ENCODE measurements at places on chromosomes 16 and 17.

- peak; percentile 84 for DNase-seq
Observed at GRCh38 chr17:46841561-46842379, 9.6 kb upstream of the WNT9B start.

GRCh38 chr17:6753006-6753445 lies 2.8 kb upstream of the XAF1 start:
- DNase-seq, result peak; percentile 76

DNA sequence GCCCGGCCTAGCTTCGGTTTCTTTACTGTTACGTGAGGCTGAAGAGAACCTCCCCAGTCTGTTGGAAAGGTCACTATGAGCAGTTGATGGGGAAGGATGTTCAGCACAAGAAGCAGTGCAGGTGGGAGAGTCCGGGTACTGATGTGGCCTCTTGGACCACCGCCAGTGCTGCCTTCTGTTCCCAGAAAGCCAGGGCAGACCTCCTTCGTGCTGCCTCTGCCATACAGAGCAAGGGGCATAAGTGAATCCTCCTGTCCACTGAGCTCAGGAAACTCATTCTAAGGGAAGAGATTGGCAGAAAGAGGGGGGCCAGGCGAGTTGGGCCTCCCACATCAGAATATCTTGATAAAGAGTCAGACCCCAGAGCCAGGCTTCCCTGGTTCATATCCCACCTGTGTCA lies 3.7 kb downstream of the PPP4C start:
- DNase-seq, result no peak

DNA sequence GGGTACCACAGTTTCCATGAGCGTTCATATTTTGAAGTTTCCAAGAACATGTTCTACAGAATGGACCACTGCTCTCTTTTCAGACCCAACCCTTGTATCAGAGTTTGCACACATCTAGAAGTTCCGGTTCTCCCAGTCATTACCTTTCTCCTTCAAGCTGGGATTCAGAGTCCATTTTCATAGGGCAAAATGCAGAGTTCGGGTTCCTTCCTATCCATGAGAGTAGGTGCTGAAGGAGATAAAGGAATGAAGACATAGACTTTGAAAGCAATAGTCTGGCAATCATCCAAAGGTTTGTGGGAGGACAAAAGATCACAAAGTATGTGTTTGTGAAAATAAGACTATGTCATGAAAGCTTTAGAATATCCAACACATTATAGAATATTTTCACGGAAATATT lies 699.6 kb downstream of the MAF start:
- no peak for DNase-seq

GRCh38 chr17:32100971-32101631 lies 41.2 kb upstream of the RHOT1 start:
- no peak for DNase-seq

DNA sequence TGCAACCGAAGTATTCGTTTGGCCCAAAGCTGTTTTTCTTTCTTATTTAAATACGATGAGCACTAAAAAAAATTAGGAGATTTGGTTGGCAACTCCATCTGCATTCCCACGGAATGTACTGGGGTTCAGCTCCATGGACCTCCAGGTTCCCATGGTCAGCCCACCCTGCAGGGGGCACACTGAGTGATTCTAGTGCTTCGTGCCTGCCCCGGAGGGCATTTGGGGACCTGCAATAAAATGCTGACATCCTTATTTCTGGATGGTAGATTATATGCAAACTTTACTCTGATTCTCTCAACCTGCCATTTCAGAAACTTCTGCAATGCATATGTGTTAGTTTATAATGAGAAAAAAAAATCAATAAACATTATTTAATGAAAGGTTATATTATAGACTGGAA lies 339.4 kb downstream of the XYLT1 start:
- DNase-seq, result no peak

- DNase-seq, result peak; percentile 67
Observed at GRCh38 chr17:50148226-50149090, 2.0 kb downstream of the PPP1R9B start.

DNA sequence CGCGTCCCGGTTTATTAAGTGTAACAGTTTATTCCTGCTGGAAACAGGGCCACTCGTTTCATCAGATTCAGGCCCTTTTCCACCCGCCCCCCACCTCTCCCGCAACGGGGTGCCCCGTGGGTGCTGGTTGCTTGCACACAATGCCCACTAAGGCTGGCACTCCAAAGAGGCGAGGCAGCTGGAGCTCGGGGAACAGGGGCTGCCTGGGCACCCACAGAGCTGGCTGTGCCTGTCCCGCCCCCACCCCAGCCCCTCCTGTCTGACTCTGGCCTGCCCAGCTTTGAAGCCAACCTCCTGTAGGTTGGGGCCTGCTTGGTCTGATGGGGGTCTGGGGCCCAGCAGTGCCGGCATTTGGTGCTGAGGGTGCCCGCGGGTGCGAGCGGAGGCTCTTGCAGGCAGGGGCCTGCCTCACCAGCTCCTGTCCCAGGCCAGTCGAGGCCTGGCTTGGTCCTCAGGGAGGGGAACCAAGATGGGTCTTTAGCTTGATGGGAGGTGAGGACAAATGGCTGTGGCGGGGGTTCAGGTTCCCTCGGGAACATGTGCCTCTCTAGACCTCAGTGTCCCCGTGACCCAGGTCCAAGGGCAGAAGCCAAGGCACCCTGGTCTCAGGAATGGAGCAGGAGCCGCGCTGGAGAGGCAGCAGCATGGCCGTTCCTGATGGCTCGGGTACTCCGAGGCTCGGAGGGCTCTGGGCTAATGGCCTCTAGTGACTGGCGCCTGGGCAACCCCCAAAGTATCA lies 20.1 kb downstream of the MYBBP1A start:
- DNase-seq, result no peak

- no peak for DNase-seq
Observed at GRCh38 chr17:73972056-73972455, 231.4 kb upstream of the RPL38 start.

DNA sequence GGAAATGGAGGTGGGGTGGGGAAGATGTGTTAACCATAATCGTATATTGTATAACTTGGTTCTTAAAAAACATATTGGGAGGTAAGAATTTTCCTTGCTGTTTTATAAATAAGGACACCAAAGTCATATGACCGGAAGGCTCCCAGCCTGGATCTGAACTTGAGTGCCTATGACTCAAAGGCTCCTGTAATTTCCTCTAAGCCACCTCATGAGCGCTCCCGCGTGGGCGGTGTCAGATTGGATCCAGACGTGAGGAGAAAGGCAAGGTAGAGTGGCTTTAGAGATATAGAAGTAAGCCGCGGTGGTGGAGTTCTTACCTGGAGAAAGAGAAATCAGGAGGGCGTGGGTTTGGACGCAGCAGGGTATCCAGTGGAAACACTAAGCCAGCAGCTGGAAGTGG lies 196.2 kb upstream of the NLRP1 start:
- DNase-seq, result peak; percentile 60

DNA sequence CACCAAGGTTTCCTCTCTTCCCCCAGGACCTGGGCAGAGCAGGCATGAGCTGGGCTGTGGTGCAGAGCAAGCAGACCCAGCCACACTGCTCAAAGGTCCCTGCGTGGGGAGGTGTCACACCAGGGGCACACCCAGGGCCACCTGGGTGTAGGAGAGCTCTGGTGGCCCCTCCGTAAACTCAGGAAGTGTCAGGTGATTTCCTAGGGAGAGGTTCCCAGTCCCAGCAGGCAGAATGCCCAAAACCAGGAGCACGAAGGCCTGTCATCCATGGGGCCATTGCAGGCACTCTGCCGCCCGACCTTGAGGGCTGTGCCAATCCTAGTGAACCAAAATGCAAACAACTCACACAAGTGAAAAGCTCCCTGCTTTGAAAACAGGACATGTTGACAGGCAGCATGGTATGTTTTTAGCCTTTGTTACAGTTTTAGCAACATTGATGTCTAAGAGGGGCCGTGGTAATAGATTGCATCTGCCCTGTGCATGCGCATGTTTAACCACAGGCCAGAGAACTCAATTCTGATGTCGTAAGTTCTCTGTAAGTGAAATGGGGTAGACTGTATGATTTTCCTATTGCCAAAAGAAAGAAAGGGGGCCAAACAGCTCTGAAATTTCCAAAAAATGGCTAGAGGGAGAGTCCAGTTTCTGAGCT lies 21.3 kb downstream of the CIBAR2 start:
- no peak for DNase-seq

DNA sequence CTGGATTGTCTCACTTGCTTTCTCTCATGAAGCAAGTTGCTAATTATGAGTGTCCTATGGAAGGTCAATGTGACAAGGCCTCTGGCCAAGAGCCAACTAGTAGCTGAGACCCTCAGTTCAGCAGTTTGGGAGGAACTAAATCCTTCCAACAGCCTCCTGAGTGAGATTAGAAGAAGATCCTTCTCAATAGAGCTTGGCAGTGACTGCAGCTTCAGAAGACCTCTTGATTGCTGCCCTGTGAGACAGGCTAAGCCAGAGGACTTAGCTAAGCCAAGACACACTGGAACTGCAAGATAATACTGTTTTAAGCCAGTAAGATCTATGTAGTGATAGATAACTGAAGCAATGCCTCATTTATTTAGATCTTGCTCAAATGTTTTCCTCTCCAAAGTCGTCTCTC lies 34.3 kb downstream of the PCTP start:
- no peak for DNase-seq

- DNase-seq, result no peak
Observed at GRCh38 chr17:77049440-77049839, 91.3 kb upstream of the SEC14L1 start.

DNA sequence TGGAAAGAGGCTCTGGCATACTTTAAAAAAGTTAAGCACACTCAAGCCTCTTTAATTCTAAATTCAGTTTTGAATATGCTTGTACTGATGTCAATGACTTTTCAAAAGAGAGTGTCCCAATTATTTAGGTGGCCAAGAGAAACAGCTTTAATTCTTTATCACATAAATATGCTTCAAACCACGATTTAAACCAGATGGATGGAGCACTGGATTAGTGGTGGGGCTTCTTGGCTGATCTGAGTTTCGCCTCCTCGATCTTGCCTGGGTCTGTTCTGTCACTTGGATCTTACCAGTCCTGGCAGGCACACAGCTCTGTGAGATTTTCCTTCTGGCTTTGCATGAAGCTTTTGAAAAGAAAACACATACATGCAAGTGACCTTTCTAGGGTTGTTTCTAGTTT lies 467.8 kb downstream of the MAF start:
- DNase-seq, result no peak

GRCh38 chr17:79465011-79465680 lies 145.7 kb downstream of the RBFOX3 start:
- no peak for DNase-seq

DNA sequence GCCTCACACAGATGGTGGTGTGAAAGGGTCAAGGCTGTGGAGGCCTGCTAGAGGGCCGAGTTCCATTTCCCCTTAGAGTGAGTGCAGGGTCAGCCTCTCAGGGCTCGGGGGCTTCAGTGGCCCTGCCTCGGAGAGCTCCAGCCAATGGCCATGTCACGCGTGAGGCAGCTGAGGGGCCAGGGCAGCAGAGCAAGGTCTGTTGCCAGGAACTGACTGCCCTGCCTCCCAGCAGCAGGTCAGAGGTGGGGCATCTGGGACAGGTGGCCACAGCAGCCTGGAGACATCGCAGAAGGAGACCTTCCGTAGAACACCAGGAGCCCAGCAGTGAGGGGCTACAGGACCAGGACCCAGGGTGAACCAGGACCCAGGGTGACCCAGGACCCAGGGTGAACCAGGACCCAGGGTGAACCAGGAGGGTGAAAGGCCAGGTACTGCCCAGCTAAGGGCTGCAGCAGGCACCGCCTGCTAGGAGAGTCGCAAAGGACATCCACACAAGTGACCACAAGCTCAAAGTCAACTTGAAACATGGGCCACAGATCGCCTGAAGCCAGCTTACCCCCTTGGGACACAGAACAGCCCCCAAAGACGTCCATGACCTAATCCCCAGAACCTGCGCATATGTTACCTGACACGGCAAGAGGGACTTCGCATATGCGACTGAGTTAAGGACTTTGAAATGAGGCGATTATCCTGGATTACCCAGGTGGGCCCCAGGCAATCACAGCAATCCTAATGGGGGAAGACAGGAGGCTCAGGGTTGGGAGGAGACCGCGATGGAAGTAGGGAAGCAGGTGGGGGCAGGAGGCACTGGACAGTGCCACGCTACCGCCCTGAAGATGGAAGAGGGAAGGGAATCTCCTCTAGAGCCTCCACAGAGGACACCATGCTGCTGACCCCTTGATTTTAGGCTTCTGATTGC lies 4.8 kb upstream of the MEAK7 start:
- no peak for DNase-seq

GRCh38 chr17:76234354-76234679 lies 6.0 kb downstream of the RNF157 start:
- DNase-seq, result no peak

DNA sequence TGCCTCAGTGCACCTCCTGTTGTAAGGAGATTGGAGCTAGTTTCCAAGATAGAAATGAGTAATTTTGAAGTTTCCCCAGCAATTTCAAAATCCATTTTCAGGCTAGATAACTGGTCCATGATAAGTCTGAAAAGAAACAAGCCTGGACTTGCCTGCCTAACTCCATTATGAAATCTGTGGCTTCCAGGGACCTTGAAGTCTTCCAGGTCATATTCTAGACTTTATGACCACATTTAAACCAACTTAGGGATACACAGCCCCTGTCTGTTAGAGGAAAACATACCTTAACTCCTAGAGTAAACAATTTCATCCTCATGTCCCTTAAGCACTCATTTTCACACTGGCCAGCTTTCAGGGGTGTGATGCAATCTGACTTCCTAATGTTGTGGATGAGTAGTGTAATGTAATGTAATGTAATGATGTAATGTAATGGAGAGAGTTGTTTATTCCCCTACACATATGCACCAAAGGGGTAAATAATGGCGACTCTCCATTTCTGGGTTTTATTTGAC lies 96.7 kb upstream of the FAM20A start:
- DNase-seq, result peak; percentile 66

DNA sequence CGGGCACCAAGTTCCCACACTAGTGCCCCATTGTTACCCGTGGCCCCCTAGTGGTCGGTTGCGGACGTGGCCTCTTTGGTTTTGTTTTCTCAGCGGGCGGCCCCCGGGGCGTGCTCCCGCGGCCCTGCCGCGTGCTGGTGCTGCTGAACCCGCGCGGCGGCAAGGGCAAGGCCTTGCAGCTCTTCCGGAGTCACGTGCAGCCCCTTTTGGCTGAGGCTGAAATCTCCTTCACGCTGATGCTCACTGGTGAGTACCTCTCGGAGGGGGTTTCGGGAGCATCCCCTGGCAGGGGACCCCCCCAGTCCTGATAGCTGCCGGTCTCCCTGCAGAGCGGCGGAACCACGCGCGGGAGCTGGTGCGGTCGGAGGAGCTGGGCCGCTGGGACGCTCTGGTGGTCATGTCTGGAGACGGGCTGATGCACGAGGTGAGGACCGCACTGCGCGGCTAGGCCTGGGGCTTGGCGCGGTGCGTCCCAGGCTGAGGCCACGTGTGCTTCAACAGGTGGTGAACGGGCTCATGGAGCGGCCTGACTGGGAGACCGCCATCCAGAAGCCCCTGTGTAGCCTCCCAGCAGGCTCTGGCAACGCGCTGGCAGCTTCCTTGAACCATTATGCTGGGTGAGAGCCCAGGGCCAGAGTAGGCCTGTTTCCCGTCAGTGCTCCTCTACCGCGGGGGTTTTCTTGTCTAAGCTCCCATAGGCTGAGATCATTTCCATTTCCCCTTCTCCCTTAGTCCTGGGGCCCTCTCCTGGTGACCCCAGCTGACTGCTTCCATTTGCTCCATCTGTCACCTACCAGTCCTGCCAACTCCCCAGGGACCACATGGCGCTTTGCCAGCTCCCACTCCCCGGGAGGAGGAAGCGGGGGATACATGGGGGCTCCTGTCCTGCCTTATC lies 1.7 kb downstream of the SPHK1 start:
- DNase-seq, result peak; percentile 95
